ENCODE measurements at places on chromosomes 7 and 10.

GRCh38 chr7:95240921-95241320, 83.4 kb downstream of the PON1 start:
- DNase-seq: no peak

- DNase-seq: no peak
Measured at GRCh38 chr10:104351061-104351702, 2.5 kb upstream of the CFAP58 start.

GRCh38 chr7:9621927-9622326, 1188.5 kb downstream of the NXPH1 start:
- DNase-seq: no peak

DNA sequence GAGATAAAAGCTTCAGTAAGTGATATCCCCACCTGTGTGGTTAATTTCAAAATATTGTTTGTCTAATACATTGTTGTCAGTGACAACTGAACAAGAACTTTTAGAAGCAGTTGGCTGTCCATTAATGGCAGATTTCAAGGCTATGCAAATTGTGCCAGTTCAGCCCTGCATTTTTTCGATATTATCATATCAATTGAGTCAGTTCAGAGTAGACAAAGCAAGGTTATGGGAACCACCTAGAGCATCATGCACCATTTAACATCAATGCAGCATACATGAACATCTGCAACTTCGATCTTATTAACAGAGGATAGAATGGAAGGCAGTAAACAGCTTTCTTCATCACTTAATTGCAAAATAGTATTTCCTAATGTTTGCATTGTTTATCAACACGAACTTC, 180.7 kb upstream of the KAT6B start:
- DNase-seq: no peak

GRCh38 chr10:58968389-58968755, 208.1 kb upstream of the PHYHIPL start:
- no peak for DNase-seq

DNA sequence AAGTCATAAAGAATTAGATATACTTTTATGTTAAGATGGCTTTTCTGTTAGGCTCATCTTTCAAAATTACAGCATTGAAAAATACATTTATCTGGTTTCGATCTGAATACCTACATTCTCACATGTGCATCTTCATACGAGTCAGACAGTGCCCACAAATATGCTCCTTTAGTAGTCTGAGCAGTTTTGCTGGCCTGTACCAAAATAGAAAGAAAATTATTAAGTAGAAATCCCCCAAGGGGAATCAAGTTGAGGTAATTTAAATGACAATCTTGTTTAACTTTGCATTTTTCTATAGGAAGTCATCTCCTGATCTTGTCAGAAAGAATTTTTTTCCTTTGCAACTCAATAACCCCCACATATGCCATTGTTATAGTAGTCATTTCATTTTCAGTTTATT, 287.4 kb upstream of the SEMA3D start:
- no peak for DNase-seq

GRCh38 chr7:105079348-105079747, 65.3 kb downstream of the KMT2E start:
- no peak for DNase-seq

- no peak for DNase-seq
Measured at GRCh38 chr10:10552948-10553347, 464.7 kb upstream of the CELF2 start.

DNA sequence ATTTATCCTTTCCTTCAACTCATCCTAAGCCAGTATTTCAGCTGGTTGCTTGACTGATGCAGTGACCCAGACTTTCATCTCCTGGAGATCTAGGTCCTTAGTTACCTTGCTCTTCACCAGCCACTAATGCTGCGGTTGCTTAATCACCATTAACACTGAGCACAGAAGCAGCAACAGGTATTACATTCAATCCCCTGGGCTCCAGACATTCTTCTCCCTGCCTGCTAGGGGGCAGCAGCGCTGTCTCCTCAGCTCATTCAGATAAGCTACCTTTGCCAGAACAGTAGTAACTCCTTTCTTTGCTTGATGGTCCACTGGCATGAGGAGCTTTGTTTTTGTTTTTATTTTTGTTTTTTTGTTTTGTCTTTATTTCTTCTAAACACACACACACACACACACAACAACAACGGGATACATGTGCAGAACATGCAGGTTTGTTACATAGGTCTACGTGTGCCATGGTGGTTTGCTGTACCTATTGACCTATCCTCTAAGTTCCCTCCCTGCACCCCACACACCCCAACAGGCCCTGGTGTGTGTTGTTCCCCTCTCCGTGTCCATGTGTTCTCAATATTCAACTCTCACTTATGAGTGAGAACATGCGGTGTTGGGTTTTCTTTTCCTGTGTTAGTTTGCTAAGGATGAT, 1043.2 kb upstream of the C7orf33 start:
- DNase-seq: no peak

DNA sequence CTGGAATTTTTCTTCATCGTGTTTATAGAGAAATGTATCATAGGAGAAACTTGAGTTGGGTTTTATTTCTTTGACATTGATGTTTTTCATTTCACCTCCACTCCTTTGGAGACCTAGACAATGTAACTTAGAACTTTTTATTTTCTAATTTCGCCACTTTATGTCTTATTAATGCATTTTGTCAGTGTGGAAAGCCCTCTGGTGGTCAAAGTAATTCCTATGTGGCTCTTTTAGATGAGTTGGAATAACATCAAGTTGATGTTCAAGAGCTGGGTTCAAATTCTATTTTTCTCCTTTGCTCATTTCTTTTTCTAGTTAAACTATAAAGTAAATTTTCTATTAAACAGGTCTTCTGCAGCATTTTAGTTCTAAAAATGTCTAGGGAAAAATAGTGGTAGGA, 478.6 kb downstream of the LRMDA start:
- DNase-seq: no peak

Measured in NCI-H1105 (cell line).